ENCODE measurements at places on chromosomes 16 and 17.

DNA sequence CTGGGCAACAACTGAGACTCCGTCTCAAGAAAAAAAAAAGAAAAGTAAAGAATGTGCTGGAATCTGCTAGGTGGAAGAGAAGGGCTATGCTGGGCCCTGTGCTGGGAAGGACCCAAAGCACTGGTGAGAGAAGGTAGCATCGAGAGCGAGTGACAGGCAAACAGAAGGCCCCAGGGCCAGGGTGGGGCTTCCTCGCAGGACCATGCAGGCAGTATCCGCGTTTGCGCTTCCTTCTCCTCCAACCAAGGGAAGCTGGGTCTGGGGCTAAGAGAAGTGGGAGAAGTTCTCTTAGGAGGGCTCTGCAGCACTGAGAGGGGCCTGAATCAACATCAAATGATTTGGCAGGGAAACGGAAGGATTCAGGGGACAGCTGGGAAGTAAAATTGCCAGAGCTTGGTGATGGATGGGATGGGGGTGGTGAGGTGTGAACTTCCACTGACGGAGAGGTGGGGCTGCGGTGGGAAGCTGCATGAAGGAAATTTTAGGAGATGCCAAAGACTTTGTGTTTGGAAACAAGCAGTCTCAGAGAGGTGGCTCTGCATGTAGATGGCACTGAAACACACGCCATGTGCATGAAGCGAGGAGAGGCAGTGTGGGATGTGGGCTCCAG lies 5.2 kb upstream of the ECI1 start:
- no peak for DNase-seq

DNA sequence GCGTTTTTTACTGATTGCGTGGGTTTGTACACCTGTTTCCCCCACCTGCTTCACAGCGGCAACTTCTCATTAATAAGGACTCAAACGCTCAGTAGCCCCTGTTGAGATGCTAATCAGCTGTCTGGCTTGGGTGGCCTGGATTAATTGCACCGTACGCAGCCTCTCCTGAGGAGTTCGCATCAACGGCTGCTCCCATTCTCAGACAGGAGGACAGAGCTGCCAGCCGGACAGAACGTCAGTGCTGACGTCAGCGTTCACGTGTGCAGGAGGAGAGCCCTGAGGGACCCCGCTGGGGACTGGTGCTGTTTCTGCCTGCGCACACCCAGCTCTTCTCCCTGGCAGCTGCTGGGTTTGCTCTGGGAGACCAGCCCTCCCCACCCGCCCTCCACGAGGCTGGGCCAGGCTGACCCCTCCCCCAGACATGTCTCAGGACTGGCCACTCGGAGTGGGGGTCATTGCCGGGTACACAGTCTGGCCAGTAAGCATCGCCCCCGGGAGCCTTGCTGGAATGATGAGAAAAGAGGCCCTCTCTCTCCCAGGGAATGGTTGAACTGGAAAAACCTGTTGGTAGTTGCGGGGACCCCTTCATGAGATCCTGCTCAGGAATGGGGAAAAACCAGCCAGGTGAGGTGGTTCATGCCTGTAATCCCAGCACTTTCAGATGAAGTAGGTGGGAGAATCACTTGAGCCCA lies 5.7 kb upstream of the BANP start:
- DNase-seq: peak; percentile 48

- DNase-seq: no peak
Observed at GRCh38 chr16:63146251-63146650, 1110.0 kb upstream of the CDH8 start.

GRCh38 chr16:29154676-29155121 lies 169.8 kb downstream of the LAT start:
- DNase-seq: no peak

DNA sequence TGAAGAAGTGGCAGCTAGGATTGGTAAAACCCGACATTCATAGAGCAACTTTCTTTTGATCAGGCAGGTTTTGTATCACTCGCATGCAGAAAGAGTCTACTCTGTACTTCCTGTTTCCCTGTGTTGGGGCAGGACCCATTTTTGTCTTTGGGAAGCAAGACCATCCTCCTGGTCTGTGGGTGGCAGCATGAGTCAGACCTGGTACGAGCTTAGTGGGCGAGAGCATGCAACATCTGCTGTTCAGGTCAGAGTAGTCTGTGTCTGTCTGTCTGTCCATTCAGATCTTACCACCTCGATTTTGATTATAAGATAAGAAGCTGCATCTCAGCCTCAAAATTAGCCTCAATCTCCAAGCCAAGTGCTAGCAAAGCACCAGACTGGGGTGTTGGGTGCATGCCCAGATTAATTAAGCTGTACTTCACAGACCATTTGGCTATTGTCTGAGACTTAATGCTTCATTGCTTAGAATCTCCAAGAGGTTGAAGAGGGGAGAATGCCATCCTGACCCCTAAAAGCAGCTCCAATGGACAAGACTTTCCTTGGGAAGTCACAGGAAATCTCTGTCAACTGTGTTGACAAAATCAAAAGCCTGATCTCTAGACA lies 110.9 kb downstream of the XYLT1 start:
- DNase-seq: peak; percentile 62

GRCh38 chr16:30820952-30821421 lies 34.0 kb upstream of the ZNF629 start:
- DNase-seq: no peak

DNA sequence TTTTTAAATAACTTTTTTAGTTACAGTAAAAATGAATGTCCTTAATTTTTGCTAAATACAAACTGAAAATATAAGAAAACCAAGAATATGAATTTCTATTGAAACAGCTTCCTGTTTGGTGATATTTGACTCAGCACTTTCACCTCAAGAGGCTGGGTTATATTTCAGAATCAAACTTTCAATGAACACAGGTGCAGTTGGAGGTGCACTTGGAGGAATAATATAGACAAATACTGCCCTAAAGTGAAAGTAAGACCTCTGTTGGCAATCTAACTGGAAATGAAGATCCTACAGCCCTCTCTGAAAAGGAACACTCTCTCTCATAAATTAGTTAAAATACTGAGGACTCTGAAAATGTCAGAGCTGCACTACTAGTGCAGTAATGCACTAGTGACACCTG lies 106.2 kb downstream of the BRIP1 start:
- DNase-seq: no peak

All from activated naive CD8-positive, alpha-beta T cell treated with anti-CD3 and anti-CD28 coated beads for 36 hours (primary cell).